Calu3 (cell line): ENCODE measurements at places on chromosomes 3 and 15.
A peak's percentile ranks its signal among the peaks of the same experiment; 100 is the strongest.

GRCh38 chr15:73141216-73141900 lies 89.1 kb downstream of the NEO1 start:
- no peak for DNase-seq

GRCh38 chr3:159781867-159782266 lies 206.8 kb upstream of the IL12A start:
- peak; percentile 48 for DNase-seq

- no peak for DNase-seq
These were observed 233.2 kb upstream of the TMCO5A start for GRCh38 chr15:37701230-37701629.

DNA sequence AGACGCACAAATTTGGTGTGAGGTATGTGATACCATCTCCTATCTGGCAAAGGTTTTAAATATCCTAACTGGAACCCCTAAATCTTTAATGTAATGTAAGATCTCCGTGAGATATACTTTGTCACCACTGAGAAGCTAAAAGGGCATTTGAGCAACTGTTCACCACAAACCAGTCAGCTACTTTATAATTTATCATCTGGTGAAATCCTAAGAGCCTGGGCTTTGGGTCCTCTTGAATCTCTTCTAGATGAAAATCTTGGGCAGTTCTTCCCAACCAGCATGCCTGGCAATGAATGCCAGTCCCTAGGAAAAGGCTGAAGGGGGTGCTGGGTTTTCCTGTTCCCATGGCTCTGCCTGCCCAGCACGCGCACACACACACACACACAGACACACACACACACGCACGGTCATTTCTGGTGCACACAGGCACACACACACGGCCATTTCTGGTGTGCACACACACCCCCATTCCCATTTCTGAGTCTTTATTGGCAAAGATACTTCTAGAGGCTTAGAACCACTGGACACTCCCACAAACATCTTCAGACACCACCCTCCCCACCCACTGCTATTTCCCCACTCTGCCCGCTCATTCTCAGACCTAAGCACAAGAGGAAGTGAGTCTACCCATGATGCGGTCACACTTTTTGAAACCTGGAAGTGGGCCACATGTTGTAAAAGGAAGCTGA lies 72.6 kb downstream of the MYO1E start:
- peak; percentile 83 for DNase-seq

GRCh38 chr3:196399485-196399945 lies 32.7 kb downstream of the UBXN7 start:
- DNase-seq: no peak

DNA sequence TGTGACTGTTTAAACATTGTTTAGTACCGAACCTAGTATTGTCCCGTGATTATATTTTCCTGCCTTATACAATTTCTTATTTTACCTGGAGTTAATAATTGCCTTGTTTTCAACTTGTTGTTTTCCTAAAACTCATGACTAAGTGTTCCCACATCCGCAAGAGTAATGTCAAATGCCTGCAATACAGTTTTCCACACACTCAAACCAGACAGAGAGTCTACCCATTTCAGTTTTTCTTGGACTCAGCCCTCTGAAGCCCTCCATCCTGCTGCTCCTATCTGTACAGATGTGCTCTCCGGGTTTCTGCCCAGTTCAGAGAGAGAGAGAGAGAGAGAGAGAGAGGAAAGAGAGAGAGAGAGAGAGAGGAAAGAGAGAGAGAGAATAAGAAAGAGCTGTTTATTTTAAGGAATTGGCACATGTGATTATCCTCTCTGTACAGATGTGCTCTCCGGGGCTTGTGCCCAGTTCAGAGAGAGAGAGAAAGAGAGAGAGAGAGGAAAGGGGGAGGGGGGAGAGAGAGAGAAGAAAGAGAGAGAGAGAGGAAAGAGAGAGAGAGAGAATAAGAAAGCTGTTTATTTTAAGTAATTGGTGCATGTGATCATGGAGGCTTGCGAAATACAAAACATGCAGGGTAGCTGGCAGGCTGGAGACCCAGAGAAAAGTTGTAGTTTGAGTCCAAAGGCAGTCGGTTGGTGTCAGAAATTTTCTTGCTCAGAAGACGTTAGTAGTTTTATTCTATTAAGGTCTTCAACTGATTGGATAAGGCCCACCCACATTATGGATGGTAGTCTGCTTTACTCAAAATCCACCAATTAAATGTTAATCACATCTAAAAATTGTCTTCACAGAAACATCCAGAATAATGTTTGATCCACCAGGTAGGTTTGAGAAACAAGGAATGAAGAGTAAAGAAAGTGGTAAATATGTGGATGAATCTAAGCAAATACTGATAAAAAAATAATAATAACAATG lies 104.1 kb upstream of the GOLGA8J start:
- DNase-seq: no peak

DNA sequence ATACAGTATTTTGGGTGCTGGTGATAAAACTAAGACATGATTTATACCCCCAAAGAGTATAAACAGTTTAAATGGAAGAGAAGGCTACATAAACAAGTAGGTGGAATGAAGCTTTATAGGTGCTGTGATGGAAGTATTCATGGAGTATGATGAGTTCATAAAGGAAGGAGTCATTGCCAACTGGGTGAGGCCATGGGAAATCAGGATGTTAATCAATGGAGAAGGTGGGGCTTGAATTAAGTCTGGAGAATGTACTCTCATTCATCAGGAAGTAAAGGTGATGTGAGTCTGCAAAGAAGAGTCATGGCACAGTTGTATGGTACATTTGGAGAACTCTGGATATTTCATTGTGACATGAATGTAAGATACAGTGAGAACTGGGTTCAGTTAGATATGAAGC lies 147.5 kb upstream of the MME start:
- DNase-seq: no peak

GRCh38 chr15:78392430-78392829 lies 45.6 kb upstream of the IREB2 start:
- DNase-seq: peak; percentile 26

DNA sequence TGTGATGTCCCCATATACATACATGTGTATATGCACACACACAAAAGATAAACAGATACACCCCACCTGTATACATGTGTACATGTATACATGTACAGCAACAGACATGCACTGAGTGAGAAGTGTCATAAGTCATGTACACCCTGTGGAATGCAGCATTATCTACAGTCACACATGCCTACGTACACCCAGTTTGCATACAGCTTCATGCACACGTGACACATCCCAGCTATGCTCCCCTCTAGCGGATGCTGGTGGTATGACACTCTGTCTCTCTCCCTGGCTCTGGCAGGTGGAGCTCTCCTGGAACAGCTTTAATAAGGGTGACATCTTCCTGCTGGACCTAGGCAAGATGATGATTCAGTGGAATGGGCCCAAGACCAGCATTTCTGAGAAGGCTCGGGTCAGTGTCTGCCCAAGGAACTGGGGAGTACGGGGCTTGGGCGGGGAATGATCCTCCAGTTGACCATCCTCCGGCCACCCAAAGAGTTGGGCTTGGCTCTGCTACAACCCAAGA lies 6.3 kb downstream of the VILL start:
- peak; percentile 86 for DNase-seq

- no peak for DNase-seq
These were observed 74.1 kb upstream of the NANOGP8 start for GRCh38 chr15:35159170-35159569.

GRCh38 chr3:177466074-177466473 lies 268.8 kb upstream of the TBL1XR1 start:
- no peak for DNase-seq

GRCh38 chr3:148318240-148318639 lies 379.5 kb upstream of the AGTR1 start:
- no peak for DNase-seq

- DNase-seq: no peak
These were observed 236.5 kb downstream of the SQOR start for GRCh38 chr15:45871121-45871855.

DNA sequence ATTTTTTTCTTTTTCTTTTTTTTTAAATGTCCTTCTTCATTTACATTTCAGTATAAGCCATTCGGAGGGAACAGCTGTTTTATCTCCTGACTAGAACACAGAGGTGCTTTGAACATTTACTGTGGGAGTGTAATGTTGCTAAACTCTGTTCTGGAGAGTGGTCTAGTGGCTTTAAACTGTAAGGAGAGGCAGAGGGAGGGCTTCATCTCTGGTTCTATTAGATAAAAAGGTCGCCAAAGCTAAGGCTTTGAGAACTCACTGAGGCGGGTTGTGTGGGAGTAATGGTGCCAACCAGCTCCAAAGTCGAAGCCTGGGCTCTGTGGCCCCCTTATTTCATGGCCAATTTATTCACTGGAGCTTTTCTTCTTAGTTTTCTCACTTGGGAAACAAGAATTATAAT lies 133.2 kb downstream of the ANXA2 start:
- no peak for DNase-seq

DNA sequence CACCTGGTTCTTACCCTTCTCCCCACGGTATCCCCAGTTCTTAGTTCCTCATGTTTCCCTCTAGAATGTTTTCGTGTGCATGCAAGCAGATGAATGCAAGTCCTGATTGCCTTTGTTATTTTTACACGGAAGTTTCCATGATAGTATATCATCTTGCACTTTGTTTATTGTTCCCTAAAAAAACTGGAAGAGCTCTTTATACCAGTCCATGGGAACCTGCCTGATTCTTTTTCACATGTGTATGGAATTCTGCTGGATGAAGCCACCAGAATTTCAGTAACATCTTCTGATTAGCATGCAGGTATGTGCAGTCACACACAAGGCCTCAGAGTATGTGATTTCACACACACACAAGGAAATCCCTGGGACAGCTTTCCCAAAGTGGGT lies 16.0 kb upstream of the LRRK1 start:
- DNase-seq: no peak

DNA sequence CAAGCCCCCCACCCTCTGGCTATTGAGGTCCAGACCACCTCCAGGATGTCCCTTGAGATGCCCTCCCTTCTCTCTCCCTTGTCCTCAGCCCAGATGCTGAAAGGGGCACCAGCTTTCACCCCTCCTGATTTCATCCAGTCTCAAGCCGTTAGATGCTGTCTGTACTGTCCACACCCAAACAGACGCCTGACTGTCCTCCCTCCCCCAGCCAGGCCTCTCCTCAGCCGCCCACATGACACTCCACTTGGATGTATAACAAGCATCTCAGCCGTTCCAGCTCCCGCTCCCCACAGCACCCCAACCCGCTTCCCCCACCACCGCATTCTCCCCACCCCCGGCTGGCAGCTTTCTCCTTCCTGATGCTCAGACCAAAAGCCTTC lies 25.0 kb upstream of the CYP11A1 start:
- DNase-seq: no peak

GRCh38 chr3:196192036-196192523 lies 19.1 kb downstream of the ZDHHC19 start:
- DNase-seq: no peak

GRCh38 chr3:155809181-155809580 lies 3.1 kb upstream of the C3orf33 start:
- no peak for DNase-seq

DNA sequence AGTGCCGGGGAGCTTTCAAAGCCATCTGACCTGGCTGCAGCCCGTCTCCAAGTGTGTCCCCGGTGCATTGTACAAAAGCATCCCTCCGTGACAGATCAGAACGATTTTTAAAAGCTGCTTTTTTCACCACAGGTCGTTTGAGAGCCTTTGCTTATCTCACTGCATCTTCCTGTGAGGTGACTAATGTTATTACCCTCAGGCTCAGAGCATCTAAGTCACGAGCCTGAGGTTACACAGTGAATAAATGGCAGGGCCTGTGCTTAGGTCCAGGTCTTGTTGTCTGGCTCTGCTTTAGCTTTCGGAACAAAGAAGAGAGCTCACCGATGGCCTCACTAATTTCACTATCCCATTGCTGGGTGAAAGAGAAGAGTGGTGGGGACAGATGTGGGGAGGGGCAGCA lies 83.3 kb downstream of the SEC22A start:
- DNase-seq: no peak

GRCh38 chr3:16330351-16330750 lies 65.3 kb downstream of the OXNAD1 start:
- DNase-seq: no peak

- DNase-seq: no peak
These were observed 21.4 kb downstream of the CCDC191 start for GRCh38 chr3:114034787-114035545.
